ENCODE measurements at places on chromosomes 12 and 14.
A peak's percentile ranks its signal among the peaks of the same experiment; 100 is the strongest.

GRCh38 chr14:33908540-33909223 is 42.2 kb downstream of the EGLN3 start:
- no peak for DNase-seq

- DNase-seq, result peak; percentile 77
These were observed 4.8 kb downstream of the SLC38A1 start for GRCh38 chr12:46264057-46264456.

DNA sequence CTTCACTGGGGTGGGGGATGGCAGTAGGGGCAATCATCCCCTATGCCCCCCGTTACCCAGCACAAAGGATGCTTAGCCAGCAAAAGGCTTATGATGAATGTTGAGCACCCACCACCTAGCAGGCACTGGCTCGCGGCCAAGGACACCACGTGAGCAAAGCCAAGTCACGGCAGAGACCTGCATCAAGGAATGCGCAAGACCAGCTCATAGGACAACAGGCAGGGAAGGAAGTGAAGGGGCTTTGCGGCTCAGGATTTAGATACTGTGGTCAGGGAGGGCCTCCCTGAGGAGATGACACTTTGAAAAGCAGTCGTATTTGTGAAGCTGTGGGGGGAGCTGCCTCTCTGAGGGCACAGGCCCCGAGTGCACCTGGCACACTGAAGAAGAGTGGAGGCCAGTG is 32.8 kb downstream of the SH2B3 start:
- DNase-seq, result peak; percentile 32

- DNase-seq, result no peak
These were observed 65.1 kb upstream of the SLCO1B1 start for GRCh38 chr12:21065845-21066244.

- DNase-seq, result peak; percentile 11
These were observed 203.4 kb downstream of the KIF26A start for GRCh38 chr14:104341532-104342434.

DNA sequence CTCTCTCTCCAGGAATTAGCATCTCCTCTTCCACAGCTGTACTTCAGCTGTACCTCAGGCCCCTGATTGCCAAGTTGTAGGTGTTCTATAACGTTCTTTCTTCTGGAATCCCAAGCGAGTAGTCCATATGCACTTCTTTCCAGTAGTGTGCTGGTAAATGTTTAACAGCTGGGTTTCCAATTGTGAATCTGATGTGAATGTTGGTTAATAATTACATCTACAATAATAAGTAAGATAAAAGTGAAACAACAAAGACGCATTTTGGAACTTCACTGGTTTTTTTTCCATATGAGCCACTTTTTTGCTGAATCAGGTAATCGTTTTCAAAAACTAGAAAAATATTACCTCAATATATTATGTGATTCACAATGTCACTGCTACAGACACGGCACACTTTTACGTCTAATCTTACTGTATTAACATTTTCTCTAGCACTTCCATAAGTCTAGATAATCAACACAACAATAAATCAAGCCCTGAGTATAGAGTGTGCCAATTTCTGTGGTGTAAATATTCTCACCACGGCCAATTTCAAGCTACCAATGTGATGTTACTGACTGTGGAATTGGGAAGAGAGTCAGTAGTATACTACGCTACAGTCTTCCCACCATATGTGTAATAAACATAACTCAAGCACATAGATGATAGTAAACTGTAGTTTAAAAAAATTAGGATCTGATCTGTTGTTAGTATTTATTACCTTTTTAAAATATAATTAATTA is 113.0 kb downstream of the ZFP36L1 start:
- peak; percentile 65 for DNase-seq

DNA sequence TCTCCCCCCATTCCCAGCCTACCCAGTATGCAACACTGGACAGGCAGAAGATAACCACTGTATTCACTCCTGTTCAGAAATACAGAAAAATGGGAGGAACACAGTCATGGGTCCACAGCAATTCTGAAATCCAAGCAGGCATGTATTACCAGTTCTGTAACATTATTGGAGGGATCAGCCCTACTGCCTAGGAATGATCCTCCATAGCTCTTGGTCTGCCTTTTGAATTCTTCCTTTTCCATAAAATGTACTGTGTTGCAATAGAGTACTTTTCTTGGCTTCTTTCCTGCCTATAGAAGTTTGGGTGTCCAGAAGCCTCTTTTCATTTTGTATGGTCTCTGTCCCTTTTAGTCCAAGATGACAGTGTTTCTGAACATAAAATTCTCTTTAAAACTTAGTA is 46.5 kb downstream of the SPATS2 start:
- DNase-seq, result peak; percentile 23

DNA sequence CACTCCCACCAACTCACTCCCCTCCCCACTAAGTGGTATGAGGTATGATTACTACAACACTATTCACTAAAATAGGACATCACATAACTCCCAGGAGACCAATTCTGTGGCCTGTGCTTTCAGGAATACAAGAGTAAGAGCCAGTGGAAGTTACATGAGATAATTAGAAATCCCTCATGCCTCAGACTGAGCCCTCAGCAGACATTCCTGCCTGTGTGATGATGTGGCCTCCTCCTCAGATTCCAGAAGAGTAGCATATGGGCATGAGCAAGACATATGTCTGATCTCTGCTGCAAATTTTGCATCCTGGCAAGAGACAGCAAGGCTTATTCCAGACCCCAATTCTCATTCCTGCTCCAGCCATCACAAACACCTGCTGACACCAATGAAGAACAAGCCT is 46.0 kb upstream of the BMP4 start:
- peak; percentile 59 for DNase-seq

DNA sequence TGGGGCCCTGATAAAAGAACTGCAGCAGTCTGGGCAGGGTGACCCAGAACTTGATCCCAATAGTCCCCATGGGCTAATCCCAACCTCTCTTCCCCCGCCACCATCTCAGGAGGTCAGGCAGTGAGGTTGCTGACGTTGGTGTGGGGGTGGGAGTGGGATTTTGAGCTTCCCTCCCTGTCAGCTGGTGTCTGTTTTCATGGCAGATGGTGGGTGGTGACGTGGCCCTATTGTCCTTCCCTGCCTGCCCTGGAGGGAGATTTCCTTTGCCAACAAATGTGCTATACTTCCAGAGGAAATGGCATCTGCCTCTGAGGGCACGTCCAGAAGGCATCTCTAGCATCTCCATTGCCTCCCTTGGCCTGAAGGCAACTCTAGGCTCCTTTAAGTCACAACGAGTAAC is 37.7 kb downstream of the NEUROD4 start:
- DNase-seq, result no peak

GRCh38 chr12:88453323-88453722 is 126.9 kb downstream of the KITLG start:
- DNase-seq, result peak; percentile 19
